ENCODE measurements at places on chromosomes 13 and 19. TPM values are rescaled to one million over a fixed set of nuclear protein-coding genes. Genes with fewer than 3 reads are reported as not detected.

The CEACAM1 gene
- total RNA-seq: 2.1 TPM

DNA sequence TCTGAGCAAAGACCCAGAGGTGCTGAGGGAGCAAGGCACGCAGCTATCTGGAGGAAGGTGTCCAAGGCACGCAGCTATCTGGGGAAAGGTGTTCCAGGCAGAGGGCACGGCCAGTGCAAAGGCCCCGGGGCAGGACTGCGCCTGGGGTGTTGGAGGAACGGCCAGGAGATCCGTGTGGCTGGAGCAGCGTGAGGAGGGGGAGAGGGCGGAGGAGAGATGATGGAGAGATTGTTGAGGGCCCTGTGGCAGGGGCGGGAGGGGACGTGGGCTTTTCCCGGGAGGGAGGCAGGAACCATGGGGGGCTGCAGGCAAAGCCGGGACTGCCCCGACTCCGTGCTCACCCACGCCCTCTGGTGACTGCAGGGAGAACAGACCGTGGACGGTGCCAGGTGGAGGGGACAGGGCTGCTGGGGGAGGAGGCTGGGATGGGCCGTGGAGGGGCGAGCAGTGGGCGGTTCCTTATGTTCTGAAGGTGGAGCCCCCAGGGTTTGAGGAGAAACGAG, 13.3 kb upstream of the MISP start:
- no peaks in the 10 kb centered on the region for H3K36me3 ChIP-seq
- H3K4me1 ChIP-seq: no peaks in the 10 kb centered on the region
- H3K27ac ChIP-seq: no peak overlapping the region

DNA sequence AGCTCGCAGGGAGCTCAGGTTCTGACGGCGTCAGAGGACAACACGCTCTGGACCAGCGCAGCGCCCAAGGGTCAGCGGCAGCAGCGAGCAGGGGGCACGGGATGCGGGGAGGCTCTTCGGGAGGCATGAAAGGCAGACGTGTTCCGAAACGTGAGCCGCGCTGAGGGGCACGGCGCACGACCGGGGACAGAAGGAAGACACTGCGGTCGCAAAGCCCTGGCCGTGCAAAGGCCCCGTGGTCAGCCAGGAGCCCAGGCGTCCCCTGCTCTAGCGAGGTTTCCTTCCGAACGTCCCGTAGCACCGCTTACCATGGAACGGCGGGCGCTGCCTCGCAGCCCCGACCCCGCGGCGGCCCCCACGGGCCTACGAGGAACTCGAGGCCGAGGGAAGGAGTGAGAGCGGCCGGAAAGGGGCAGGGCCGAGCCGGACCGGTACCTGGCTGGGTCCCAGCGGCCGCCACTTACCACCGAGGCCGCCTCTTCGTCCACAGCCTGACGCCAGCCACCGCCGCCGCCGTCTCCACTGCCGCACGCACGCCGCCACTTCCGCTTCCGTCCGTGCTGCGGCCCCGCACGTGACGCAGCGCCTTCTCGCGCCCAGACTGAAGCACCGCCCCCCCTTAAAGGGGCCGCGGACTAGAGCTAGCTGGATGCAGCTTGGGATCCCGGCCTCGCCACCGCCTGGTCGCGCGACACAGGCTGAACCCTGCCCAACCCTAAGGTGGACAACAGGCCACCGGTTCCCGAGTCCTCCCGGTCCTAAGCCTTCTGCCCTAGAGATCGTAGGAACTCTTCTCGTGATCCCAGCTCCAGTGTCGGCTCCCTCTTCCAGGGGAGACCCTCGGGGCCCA, 9.4 kb downstream of the ABHD17A start:
- DNase-seq: peak; percentile 95
- H3K36me3 ChIP-seq: no peaks in the 10 kb centered on the region
- peaks cover 27% of the 10 kb centered on the region for H3K4me1 ChIP-seq
- H3K4me3 ChIP-seq: peak overlapping the region; percentile 93
- peak overlapping the region; percentile 77 for H3K27ac ChIP-seq

The VSIG10L gene
- total RNA-seq: 0.29 TPM

DNA sequence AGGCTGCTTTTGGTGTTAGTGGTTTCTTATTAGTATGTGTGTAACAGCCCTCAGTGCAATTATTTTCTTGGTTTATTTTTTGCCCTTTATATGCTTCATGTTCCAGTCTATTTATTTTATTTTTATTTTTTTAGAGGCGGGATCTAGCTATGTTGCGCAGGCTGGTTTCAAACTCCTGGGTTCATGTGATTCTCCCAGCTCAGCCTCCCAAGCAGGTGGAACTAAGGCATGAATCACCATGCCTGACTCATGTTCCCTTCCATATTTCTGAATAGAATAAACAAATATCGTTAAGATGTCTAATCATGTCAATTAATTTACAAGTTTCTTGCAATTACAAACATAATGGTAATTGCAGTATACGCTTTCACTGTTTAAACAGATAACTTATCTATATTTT, 11.7 kb downstream of the SKA3 start:
- H3K27me3 ChIP-seq: no peaks in the 10 kb centered on the region
- DNase-seq: no peak
- no peak overlapping the region for H3K27ac ChIP-seq
- H3K36me3 ChIP-seq: no peaks in the 10 kb centered on the region
- H3K4me3 ChIP-seq: no peak overlapping the region

The PRSS57 gene
- not detected for total RNA-seq

The UBE2L5 gene
- not detected for total RNA-seq

DNA sequence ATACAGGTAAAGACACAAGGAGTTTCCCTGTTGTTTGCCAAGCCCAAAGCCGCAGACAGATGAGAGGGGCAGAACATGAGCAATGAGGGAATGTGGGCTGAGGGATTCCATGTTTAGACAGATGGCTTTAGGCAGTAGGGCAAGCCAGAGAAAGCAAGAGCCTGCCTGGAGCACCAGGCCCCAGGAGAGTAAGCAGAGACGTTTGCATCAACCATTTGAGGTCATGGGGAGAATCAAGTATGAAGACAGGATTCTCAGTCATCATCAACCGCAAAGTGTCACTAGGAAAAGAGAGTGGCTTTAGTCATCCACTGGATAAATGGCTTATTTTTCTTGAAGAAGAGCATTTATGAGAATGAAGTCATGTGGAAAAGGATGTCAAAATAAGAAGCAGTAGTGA, 184.7 kb downstream of the COG6 start:
- no peak overlapping the region for H3K4me3 ChIP-seq
- H3K27ac ChIP-seq: no peak overlapping the region
- H3K27me3 ChIP-seq: no peaks in the 10 kb centered on the region
- H3K36me3 ChIP-seq: no peaks in the 10 kb centered on the region
- H3K4me1 ChIP-seq: no peaks in the 10 kb centered on the region
- DNase-seq: no peak
